Activated T-cell treated with anti-CD3 and anti-CD28 coated beads for 24 hours (primary cell): ENCODE measurements at places on chromosomes 13 and 19.

DNA sequence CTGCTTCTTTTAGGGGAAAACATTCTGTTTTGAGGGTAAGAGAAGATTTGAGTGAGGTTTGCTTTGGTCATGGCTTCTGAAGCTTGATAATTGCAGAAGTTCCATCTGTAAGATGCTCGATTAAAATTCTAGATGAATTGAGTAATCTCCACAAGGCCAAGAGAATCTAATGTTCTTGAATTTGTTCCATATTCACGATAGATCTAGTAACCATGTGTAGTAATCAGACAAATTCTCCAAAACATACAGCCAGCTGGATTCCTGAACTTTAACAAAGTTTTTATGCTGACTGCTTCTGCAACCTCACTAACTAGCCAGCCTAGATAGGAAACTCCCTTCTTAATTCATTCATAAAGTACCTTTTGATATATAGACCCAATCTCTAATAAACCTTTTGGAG, 92.7 kb downstream of the COL4A2 start:
- DNase-seq, result no peak

DNA sequence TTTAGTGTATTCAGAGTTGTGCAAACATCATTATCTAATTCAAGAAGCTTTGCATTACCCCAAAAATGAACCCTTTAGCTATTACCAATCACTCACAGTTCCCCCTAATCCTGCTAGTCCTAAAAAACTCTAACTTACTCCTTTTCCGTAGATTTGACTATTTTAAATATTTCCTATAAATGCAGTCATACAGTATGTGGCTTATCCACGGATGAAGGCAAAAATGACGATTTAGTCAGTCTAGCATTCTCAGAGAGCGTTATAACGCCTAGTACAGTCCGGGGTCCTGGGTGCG, 587 bp upstream of the ZNF383 start:
- DNase-seq, result no peak

GRCh38 chr13:70338609-70339008, 230.4 kb upstream of the KLHL1 start:
- DNase-seq, result no peak

DNA sequence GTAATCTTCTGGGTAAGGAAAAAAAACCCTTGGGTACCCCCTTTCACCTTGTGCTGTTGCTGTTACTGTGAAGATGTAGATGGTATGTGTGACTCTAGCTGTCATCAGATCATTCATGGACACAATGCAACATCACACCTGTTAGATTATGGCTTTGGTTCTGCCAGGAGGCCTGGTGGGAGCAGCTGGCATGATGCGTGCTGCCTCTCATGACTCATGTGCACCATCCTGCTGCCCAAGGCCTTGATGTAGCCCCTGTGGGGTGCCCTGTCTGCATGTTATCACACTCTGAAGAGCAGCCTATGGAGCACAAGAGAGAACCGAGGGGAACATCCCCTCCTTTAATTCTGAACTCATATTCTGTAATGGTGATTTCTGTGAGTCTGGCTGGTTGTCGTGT, 57.7 kb upstream of the TEX29 start:
- DNase-seq, result no peak

DNA sequence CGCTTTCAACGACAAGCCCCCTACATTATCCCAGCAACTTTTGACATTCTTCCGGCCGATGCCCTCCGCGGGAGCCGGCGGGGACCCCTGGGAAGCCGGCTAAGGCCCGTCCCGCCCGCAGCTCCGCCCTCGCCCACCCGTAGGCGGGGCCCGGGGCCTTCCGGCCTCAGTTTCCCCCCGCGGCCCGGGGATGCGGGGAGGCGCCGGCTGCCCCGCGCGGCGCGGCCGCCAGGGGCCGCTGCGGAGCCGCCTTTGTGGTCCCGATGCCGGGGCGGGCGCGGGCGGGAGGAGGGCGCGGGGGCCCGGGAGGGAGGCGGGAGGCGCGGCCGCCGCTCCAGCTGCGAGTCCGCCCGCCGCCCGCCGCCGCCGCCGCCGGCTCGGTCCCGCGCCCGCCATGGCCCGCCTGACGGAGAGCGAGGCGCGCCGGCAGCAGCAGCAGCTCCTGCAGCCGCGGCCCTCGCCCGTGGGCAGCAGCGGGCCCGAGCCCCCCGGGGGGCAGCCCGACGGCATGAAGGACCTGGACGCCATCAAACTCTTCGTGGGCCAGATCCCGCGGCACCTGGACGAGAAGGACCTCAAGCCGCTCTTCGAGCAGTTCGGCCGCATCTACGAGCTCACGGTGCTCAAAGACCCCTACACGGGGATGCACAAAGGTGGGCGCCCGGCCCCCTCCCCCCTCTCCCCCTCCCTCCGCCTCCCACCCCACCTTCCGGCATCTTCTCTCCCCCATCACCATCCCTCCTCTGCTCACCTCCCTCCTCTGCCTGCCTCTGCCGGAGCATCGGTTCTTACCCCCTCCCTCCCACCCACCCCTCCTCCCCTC, at the start of gene CELF5:
CELF5 (plus strand) TSS at position 316 of the 823 bp plus-strand sequence; CDS start at position 395, 79 bp downstream.
- peak; percentile 30 for DNase-seq

DNA sequence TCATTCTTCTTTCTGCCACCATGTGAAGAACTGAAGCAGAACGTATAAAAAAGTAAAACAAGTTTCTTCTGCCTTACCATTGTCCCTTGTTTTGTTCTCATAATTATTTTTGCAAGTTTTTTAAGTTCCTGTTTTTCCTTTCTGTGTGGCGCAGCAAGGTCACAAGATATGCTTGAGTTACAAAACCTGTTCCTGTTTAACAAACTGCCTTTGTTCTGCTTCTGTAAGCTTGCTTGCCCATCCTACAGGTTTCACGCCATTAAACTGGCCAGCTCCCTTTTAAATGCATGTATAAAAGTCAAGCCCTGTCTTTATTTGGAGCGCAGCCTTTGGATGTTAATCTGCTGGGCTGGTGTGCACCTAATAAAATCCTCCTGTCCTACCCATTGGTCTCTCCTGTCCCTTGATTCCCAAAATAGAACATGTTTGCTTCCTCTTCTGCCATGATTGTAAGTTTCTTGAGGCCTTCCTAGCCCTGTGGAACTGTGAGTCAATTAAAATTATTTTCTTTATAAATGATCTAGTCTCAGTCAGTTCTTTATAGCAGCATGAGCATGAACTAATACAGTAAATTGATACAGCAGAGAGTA, 1115.4 kb downstream of the SLITRK1 start:
- DNase-seq, result no peak

GRCh38 chr13:113916330-113916815, 52.5 kb upstream of the GAS6 start:
- no peak for DNase-seq

- DNase-seq, result no peak
Observed at GRCh38 chr13:29771247-29771646, 79.2 kb downstream of the UBL3 start.

GRCh38 chr19:38388349-38389100, at the start of gene SPRED3:
Gene SPRED3, plus strand, starts transcription at chr19:38388697. Its CDS starts 1,606 bp downstream, at chr19:38390303.
- DNase-seq, result no peak

DNA sequence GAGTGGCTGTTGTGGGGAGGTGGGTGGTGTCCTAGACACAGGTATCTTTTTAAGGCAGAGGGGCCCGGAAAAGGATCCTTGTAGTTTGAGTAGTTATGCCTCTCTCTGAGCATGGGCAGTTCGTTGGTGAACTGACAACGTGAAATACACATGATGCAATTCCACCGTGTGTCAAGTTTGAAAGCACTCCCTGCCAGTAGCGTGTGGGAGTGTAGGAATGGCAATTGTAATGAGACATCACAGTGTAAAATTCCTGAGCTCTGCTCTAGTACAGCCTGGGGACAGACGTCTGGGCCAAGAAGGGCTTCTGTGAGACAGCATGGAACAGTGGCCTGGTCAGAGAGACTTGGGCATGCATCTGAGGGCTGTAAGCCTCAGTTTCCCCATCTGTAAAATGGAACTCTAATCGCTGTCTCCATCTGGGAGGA, 10.4 kb upstream of the ASF1B start:
- DNase-seq, result no peak

- DNase-seq, result no peak
Observed at GRCh38 chr13:24456396-24456795, 56.2 kb downstream of the PARP4 start.

GRCh38 chr19:4342314-4342614, 1.1 kb upstream of the MPND start:
- no peak for DNase-seq

GRCh38 chr13:30314069-30314468, 6.7 kb upstream of the KATNAL1 start:
- no peak for DNase-seq

- no peak for DNase-seq
Observed at GRCh38 chr19:47028195-47028601, 8.6 kb downstream of the NPAS1 start.

DNA sequence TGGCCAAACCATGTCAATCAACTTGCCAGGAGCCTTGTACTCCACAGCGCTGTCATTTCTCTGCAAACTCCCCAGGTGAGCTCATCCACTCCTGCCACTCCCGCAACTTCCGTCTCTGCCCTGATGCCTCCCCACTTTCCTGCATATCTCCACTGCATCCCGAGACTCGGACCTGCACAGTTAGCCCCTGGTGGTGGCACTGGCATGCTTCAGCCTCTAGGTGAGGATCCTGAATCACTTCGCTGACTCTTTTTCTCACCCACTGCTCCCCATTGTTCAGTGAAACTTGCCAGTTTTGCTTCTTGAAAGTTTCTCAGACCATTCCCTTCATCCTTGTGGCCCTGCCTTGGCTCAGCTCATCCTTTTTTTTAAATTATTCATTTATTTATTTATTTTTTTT, 3.4 kb upstream of the CTU1 start:
- DNase-seq, result no peak

- DNase-seq, result no peak
Observed at GRCh38 chr13:99421271-99421670, 80.0 kb upstream of the TM9SF2 start.

DNA sequence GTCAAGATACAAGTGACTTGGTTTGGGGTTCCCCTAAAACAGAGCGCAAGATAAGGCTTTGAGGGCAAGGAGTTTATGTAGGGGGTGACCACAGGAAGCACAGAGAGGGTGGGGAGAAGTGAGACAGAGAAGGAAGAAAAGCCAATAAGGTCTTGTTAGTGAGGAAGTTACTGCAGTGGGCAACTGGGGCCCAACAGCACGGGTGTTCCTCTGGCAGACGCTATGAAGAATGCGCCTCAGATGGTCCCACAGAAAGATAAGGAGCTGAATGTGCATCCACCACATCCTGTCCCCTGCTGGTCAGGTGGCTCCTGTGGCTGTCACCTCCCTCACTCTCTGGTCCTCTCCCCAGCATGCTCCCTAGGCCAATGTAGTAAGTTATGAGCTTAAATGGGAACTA, 333.5 kb downstream of the TSHZ3 start:
- no peak for DNase-seq

DNA sequence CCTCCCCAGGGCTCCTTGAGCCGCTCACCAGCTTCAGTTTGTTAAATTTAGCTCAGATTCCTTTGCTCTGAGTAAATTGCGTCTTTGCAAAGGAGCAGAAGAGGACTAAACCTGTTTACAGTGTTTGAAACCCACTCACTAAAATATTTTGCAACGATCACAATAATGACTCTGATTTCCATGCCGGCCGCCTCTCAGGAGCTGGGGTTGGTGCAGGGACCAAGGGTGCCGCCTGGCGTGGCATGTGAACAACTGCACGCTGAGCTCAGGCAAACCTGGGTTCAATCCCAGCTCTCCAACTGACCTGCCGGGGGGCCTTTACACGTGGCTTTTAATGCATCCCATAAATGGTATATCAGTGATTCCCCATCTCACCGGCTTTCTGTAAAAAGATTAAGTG, 68.7 kb upstream of the CACNA1A start:
- no peak for DNase-seq

GRCh38 chr13:110055089-110055488, 251.9 kb downstream of the COL4A1 start:
- no peak for DNase-seq

GRCh38 chr19:17107546-17108452, 32.2 kb downstream of the MYO9B start:
- no peak for DNase-seq

DNA sequence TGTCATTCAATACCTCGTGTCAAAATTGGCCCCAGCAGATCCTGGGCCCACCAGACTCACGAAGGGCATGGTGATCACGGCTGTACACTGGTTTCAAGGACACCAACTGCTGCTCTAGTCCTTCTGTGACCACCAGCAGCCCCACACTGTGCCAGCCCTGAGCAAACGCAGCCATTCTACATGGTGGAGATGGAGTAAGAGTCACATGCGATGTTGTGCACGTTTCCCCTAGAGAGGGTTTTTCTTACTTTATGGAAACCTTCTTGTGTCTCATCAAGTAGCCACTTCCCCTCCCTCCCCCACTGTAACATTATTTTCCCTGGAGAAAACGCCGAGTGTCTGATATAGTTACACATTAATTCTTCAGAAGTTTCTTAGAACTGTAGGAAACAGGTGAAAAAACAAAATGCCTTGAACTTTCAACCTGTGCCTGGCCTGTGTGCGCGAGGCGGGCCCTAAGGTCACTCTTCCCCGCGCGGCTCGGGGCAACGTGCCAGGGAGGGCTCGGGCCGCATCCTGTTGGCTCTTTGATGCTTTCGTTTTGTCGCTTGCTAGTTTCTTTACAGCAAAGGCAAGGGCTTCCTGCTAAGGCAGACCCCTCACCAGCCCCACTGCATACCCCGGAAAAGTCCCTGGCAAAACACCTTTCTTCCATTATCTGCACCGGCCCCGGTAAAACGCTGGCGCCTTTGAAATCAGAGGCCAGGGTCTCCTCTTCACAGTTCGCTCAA, 44.6 kb downstream of the GGACT start:
- no peak for DNase-seq

GRCh38 chr13:51221674-51222036, 543 bp upstream of the FAM124A start:
- no peak for DNase-seq

DNA sequence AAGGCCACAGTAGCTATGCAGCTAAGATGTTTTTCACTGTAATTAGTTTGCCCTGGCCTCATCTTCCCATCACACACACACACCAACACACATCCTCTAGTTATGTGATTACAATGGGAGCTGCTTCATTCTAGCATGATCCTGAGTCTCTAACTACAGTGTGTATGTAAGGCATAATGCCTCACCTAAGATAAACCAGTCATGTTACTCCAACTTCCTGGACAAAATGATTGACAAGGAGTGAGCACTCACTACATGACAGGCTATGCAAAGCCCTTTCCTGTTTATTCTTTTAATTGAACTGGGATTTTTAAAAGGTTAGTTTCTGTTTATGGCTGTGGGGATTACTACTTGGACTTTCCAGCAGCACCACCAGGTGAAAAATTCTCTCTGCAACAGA, 400.8 kb upstream of the ATXN8OS start:
- DNase-seq, result no peak

DNA sequence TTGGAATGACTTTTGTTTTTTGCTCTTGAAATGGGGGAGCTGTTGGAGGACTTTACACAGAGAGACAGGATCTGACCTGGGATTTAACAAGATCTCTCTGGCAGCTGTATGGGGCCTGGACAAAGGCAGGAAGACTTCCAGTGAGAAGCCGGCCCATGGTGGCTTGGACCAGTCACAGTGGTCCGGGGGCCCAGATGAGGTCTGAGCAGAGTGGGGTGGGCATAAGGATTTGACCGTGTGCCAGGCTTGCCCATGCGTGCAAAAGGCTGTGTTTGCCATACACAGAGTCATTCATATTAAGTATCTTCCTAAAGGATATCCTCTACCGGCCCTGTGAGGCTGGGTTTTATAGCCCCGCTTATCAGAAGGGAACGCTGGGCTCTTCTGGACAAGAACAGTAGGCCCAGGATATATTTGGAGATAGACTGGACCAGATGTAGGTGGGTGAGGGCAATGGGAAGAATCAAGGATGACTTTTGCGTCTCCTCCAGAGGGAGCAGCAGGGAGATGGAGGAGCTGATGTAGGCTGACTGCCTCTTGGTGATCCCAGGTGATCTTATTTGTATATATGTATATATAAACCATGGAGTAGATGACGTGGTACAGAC, 4.1 kb downstream of the SPACA6 start:
- no peak for DNase-seq
